ENCODE measurements at places on chromosomes 4 and X.

- no peak for DNase-seq
These were observed 60.8 kb downstream of the RRAGB start for GRCh38 chrX:55778322-55778721.

DNA sequence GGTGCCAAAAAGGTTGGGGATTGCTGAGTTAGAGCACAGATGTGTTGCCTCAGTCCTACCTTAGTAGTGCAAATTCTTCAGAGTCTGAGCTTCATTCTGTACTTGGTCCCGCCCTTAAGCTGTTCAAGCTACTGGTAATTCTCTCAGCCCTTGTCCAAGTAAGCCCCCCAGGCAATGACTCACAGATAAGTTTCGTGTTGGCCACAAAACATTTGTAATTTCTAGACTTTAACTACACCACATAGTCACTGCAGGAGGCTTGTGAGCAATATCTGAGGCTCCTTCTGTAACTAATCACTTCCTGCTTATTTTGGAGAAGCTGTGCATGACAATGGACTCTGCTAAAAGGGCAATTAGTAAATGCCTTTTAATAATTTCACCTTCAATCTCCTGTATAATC is 1420.5 kb downstream of the PCDH7 start:
- no peak for DNase-seq

DNA sequence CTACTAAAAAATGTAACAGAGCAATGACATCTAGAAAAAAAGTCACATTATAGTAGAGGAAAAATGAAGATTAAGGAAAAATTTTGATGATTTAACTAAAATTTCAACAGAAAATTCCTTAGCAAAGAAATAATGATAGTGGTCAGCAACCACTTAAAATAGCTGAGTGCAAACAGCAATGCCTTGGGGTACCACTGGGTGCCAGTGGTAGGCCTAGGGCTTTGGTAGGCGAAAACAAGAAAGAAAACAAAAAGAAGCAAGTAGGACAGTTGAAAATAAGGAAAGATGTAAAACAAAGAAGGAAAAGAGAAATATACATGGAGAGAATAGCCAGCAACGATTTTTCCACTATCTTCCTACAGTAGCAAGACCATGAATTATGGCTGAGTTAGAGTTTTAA is 313.5 kb upstream of the IRS4 start:
- DNase-seq: no peak

GRCh38 chr4:163556650-163557391 is 62.3 kb downstream of the TMA16 start:
- DNase-seq: no peak

GRCh38 chr4:153651587-153651986 is 32.5 kb upstream of the TLR2 start:
- DNase-seq: no peak

Data from T-helper 17 cell (primary cell).